Bladder microvascular endothelial cell (primary cell): ENCODE measurements at places on chromosomes 3 and 15. TPM values are rescaled to one million over a fixed set of nuclear protein-coding genes. Genes with fewer than 3 reads are reported as not detected.

Gene C2CD4A
- under 0.01 and 1.3 TPM in 2 replicates for total RNA-seq

Gene C3orf85
- total RNA-seq = not detected in 2 replicates

Gene UBA7
- 42.7 and 44.2 TPM in 2 replicates for total RNA-seq

Gene TMEM87A
- total RNA-seq = 34.6 and 54.2 TPM in 2 replicates

Gene ROPN1
- total RNA-seq = not detected in 2 replicates

Gene NEK10
- total RNA-seq = 1.6 and 2.8 TPM in 2 replicates
